ENCODE measurements at places on chromosomes 4 and X.

DNA sequence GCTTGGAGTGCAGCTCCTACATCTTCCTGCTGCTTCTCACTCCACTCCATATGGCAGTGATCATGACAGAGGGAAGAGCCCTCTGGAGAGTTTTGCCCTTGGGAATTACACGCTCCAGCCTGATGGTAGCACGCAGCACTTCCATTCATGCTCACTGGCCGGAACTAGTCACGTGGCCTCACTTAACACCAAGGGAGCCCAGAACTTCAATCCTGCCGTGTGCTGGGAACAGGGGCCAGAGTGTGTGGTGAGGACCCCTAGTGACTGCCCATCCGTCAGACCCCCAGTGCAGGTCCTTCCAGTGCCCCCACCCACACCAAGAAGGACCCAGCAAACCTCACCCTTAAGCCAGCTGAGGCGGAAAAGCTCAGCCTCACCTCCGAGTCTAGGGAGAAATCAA is 230.7 kb downstream of the EVC2 start:
- DNase-seq, result no peak

DNA sequence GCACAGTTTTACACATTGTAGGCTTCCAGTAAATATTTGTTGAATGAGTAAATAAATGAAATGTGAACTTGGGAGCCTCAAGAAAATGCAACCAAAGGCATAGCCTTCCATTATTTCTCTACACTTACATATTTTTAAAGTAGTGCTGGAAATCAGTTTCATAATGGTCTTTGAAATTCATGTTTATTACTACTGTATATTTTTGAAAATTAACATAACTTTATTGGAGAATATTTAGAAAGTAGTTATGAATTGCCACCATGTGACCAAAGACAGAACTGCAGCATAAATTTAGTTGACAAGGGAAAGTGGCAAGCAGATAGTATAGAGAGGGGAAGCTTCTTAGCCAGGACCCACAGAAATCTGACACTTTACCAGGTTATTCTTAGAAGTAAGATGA is 6.4 kb downstream of the TCEAL8 start:
- no peak for DNase-seq

DNA sequence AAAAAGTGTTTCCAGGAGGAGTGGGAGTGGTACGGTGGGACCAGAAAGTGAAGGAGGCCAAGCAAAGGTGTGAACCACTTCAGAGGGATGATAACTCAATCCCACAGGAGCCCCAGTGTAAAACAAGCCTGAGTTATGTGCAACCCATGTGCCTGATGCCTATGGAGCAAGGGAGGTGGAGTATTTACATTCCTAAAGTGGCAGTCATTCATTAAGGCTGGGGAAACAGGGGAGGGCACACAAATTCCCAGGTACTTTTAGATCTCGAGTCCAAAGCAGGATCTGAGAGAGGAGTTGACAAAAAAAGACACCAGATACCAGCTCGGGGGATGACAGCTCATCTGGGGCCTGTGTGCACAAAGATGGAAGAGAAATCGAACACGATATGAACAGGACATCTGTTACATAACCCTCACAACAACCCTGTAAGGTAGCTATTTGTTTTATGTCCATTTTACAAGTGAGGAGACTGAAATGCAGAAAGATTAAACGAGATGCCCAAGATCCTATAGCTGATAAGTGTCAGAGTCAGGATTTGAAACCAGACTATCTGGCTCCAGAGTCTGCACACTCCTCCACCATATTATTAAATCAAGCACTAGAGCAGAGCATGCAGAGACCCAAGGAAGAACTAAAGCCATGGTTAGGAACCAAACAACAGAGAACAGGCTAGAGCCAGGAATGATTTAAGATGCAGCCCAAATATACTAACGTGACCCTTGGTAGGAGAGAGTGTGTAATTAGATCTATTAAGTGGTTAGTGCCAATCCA is 91.9 kb upstream of the MAPK10 start:
- no peak for DNase-seq

GRCh38 chr4:132195176-132195575 is 953.9 kb upstream of the PCDH10 start:
- no peak for DNase-seq

DNA sequence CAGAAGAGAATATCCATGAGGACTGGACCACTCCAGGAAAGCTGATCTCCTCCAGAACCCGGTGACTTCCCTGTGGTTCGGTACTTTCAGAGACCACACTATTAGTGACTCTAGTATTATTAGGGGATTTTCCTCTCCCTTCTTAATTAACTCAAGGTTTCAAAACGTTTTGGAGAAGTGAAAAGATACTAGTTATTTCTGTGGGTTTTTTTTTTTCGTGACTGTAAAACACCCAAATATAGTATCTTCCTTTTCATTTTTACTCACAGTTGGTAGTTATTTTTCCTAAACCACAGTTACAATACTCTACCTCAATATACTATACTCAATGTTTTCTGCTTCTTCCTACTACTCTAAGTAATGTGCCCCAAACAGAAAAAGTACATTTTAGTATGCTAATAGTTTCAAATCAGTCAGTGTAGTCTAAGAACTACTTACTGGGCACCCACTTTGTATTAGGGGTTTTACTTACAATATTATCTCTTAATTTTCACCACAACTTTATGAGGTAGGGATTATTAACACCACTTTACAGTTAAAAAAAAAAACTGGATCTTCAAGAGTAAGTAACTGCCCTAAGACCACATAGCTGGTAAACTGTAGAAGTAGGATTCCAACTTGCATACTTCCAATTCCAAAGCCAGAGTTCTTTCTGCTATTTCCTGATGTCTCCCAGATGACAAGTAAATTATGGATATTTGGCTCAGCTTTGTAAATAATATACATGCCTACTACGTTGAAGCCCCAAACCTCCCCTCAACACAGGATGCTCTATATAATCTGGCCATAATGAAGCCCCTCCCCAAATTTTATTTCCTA is 45.0 kb downstream of the SLC9A7 start:
- DNase-seq, result no peak

DNA sequence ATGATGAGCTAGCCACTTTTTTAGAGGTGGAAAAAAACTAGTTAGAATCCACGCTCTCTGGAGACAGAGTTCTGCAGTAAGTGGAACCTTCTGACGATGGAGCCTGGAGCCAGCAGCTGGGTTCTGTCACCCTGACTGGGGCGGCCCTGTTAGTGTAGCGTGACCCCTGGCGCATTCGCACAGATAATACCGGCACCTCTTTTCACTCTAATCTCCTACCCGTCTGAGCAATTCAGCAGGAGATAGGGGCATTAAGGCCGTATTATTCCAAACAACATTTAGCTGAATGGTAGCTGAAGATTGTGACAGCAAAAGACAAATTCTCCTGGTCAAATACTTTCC is 292.6 kb downstream of the FBXO8 start:
- DNase-seq, result no peak

DNA sequence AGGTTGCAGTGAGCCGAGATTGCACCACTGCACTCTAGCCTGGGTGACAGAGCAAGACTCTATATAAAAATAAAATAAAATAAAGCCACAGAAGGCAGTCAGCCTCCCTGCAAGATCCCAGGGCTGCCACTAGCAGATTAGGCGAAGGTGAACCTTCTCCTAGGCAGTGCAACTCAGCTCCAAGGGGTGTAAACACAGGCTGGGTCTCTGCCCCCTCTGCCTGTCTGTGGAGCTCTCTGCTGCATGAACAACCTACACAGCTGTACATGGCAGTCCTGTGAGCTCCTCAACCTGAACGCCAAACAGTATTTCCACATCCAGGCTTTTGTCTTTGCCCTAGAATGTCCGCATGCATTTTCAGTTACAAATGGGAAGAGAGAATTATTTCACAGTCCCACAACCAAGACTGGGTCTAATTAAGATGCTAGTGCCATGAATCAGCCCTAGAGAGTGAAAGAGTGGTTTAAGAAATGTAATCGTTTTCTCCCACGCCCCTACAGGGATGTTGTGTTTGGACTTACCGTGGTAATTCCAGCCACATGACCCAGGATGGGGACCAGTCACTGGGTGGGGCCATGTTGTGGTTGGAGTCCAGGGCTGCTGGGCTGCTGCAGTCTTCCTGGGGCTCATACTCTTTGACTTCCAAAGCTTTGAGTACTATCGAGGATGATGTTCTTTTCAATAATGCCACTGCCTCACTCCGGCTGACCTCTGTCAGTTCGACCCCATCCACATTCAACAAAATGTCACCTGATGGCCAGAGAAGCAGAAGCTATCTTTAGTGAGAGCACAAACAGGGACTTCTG is 99.0 kb downstream of the FIP1L1 start:
- DNase-seq, result no peak

- no peak for DNase-seq
Measured at GRCh38 chr4:159195361-159195769, 92.5 kb downstream of the RAPGEF2 start.

DNA sequence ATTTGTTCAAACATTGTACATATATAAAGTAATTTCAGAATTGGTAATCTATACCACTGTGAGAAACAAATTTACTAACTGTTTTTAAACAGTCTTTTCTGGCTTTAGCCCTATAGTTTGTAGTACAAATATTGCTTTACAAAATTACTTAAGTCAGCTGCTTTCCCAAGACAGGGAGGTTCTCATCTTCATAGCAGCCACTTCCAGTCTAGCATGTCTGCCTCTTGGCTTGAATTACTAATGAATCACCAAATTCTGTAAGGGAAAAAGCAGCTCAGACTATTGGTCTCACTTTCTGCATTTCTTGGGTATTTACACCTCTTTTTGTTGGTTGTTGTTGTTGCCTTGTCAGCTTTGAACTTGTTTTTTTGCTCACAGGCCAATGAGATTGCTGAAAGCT is 187.2 kb downstream of the NPFFR2 start:
- DNase-seq, result no peak

DNA sequence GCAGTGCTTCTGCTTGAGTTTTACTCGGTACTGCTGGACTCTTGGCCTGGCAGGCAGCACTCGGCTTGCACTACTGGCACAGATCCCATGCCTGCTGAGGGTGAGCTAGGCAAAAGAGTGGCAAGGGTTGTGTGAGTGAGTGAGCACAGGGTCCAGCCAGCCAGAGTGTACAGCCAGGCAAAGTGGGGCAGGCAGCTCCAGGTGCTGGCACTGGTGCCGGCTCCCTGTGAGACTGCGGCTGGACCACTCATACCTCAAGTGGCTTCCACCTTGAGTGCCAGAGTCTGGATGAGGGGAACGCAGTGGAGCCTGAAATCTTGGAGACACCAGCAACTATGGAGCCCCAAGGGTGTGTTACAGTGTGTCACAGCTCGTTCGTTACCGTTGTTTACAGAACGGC is 1451.9 kb upstream of the AGA start:
- no peak for DNase-seq

DNA sequence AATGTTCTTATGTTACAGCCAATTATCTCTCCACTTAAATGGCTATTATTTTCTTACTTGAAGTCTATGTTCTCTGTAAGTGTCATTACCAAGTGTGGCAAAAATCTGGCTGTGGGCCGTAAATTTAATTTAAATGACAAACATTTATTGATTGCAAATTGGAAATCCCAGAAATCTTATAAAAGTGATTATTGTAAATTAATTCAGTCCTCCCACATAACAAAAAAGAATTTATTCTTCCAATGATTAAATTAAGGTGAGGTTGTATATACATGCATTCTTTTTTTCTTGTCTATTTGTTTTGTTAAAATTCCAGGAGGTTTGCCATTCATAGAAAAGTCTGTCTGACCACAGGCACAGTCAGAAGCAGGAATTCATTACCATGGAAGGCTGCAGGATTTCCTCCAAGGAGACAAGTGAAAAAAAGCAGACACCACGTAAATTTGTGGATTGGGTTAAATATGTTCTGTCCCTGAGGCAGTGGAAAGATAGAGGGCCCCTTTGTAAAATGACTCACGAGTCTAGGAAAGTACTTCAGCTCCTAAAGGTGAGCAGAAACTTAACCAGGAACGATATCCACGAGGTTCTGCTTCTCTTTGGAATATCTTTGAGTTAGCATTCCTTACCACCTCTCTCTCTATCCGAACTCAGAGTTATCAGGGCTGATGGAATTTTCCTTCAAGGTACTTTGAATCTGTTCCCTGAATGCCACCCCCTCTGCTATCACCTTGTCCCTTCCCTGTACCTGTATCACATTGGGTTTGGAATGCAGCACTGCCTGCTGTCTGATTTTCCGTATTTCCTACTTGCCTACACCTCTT is 10.7 kb downstream of the PPARGC1A start:
- DNase-seq, result no peak

- no peak for DNase-seq
Measured at GRCh38 chr4:140099983-140100382, 54.0 kb downstream of the MAML3 start.

GRCh38 chr4:80730158-80730557 is 300.4 kb upstream of the BMP3 start:
- DNase-seq, result no peak

DNA sequence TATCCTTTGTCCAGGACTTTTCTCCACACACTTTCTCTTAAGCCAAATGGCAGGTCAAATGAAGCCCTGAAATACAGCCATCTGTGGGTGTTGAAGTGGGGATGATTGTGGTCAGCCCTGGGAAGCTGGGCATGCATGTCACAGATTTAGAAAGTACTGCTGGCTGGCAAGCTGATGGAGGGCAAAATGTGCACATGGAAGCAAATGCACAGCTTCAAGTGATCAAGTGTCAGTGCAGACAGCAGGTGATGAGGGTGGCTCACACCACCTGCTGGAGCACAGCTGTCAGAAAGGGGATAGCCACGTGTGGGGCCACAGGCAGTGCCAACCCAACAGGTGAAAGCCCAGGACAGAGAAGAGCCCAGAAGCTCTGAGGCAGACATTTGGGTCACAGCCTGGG is 40.3 kb upstream of the ATXN3L start:
- no peak for DNase-seq

GRCh38 chr4:5908876-5909427 is 16.1 kb upstream of the CRMP1 start:
- no peak for DNase-seq

GRCh38 chrX:69361311-69361845 is 142.7 kb upstream of the NALF2 start:
- DNase-seq, result no peak

GRCh38 chr4:19983072-19983471 is 268.6 kb upstream of the SLIT2 start:
- DNase-seq, result no peak

- no peak for DNase-seq
Measured at GRCh38 chr4:148205476-148205875, 236.7 kb downstream of the NR3C2 start.

DNA sequence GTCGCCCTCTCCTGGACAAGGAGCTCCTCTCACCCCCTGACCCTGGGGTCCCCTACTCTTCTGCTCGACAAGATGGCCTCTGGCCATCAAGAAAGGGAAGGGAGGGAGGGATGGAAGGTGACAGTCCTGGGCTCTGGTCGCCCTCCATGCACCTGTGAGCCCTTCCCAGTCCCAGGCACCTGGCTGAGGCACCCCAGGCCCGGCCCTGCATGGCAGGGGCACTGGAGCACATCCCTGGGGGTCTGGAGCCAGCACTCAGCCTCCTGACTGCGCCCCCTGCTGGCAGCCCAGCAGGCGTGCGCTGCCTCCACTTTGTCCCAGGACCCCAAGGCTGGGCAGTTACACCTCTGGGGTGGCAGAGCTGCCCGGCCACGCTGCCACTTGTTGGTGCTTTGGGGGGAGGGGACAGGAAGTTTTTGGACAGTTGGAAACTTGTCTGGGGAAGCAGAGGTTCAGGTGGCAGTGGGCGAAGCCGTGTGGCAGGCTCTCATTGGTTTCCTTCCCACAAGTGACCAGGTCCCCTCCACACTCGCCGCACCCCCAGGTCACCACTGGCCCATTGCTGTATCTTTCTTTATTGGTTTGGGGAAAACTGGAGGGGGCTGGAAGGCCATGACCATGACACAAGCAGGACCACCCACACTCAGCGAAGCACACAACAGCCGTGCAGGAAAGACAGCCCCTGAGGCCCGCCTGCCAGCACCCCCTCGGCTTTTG is 4.3 kb downstream of the PNCK start:
- no peak for DNase-seq

GRCh38 chr4:7569810-7570783 is 135.4 kb upstream of the PSAPL1 start:
- DNase-seq, result no peak

GRCh38 chrX:64908121-64908520 is 68.1 kb downstream of the ZC4H2 start:
- DNase-seq, result no peak
